ENCODE measurements at places on chromosomes 16 and 17.

DNA sequence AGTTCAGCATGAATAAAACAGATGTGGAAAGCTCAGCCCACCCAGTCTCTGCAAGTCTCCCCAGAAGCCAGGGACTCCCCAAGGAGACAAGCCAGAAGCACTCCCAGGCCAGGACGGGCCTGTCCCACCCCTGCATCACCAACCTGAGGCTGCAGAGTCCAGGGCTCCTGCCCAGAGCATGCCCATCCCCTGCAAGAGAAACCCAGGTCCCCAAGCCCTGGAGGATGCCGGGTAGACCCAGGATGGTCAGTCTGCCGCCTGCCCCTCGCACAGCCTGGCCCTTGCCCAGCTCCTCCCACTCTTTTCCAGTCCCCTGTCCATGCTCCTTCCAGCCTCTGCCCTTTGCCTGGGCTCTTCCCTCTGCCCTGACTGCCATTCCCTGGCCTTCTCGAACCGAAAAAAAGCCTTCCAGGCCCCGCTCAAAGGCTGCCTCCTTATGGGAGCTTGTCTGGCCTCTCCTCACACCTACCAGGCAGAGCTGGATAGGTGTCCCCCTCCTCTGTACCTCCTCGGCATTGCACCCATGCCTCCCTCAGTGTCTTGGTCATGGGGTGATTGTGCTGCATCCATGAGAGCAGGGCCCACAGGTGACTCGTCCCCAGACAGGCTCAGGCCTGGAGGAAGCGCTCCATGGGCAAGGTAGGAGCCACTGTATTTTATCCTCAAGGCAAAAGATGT, 44.8 kb downstream of the BEAN1 start:
- no peak for DNase-seq

DNA sequence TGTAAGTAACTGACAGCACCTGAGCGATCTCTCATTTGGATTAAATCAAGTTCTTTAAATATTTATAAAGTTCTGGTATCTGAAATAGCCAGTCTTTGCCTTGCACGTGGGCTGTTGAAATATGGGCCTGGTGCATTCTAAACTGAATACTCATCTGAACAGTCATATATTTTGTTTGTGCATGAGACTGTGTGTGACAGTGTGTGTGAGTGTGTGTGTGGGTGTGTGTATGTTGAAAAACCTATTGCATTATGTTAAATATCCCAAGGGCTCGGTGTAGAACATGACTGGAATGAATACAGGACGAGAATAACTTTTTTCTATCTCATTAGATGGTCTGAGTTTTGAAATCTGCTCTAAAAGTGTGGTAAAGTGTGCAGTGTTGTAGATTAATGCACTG, 82.4 kb upstream of the TOX3 start:
- DNase-seq = no peak

GRCh38 chr17:74607221-74607620, 15.1 kb upstream of the CD300LD start:
- DNase-seq = no peak

- DNase-seq = no peak
Observed at GRCh38 chr17:72545766-72546165, 424.9 kb downstream of the SOX9 start.

Measured in anterior cingulate cortex (tissue), 58 donors.